ENCODE measurements at places on chromosomes 13 and 19.

- peak; percentile 97 for DNase-seq
These were observed at the start of gene ZNF418 for GRCh38 chr19:57934820-57935665. ZNF418 (minus strand) TSS chr19:57935402; CDS start chr19:57933822, 1,580 bp downstream.

GRCh38 chr19:47427241-47428176, 8.2 kb upstream of the MEIS3 start:
- peak; percentile 94 for DNase-seq

- peak; percentile 19 for DNase-seq
These were observed 218.7 kb downstream of the KCTD12 start for GRCh38 chr13:76667551-76667950.

DNA sequence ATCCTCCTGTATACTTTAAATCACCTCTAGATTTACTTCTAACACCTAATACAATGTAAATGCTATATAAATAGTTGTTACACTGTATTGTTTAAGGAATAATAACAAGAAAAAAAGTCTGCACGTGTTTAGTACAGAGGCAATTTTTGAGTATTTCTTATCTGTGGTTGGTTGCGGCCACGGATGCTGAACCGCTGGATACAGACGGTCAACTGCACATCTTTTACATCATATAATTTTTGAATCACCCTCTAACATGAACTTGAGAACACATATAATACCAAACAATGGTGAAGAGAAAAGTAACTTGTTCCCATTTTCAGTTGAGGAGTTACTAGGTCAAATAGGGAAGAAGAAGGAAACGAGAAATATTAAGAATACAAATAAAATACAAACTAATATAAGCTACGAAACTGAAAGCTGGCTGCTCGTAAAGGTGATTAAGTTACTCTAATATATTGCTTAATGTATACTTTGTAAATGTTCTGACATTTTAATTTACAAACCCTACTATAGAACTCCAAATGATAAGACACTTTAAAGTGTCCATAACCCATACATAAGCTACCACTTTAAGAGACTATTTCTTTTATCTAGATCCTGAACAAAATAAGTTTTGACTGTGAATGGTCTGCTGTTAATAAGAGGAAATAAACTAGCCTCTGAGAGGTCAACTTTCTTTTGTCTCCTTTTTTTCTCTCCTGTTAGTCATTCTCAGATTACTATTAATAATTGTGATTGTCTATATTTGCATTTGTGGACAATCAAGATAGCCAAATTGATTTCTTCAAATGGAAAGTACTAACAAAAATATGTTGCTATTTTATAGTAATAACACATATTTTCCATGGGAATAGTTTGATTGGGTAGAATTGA, 457.4 kb downstream of the DIAPH3 start:
- DNase-seq, result no peak

- peak; percentile 16 for DNase-seq
These were observed 349.0 kb downstream of the TBC1D4 start for GRCh38 chr13:75132701-75133695.

- DNase-seq, result no peak
These were observed 14.9 kb downstream of the MAP2K2 start for GRCh38 chr19:4108767-4109625.

DNA sequence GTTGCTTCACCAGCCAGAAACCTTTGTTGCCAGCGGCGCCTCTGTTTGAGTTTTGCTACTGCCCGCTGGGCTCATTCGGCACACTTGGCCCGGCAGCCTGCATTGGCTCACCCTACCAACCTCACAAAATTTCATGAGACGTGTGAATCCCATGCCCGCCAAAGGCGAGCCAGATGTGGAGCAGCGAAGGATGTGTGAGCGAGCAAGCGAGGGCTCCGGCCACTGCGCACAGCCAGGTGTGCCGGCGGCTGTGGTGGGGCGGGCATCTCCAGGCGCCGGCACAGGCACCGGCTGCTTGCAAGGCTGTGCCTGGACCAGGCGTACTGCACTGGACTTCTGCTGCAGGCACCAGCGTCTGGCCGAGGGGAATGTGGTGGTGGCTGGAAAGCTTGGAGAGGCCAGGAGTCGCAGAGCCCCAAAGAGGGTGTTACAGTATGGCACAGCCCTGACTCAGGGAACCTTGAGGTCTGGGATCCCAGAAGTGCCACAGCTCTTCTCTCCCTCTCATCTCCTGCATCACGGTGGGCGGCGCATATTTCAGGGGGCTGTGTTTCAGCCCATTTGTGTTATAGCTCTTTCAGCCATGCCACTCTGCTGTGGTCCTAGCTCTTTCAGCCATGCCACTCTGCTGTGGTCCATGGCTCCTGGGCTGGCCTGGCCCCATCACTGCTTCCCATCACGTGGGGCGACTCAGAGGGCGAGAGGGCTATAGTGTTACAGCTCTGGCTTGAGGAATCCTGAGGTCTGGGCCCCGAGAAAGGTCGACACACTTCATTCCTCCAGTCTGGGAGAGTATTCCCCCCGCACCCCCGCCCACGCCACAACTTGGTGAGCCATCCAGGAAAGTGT, 592.0 kb upstream of the SLITRK5 start:
- DNase-seq, result no peak

- DNase-seq, result no peak
These were observed 434.5 kb downstream of the PCDH9 start for GRCh38 chr13:66795636-66796035.

GRCh38 chr13:90184355-90184754, 1163.1 kb upstream of the MIR17HG start:
- DNase-seq, result no peak

DNA sequence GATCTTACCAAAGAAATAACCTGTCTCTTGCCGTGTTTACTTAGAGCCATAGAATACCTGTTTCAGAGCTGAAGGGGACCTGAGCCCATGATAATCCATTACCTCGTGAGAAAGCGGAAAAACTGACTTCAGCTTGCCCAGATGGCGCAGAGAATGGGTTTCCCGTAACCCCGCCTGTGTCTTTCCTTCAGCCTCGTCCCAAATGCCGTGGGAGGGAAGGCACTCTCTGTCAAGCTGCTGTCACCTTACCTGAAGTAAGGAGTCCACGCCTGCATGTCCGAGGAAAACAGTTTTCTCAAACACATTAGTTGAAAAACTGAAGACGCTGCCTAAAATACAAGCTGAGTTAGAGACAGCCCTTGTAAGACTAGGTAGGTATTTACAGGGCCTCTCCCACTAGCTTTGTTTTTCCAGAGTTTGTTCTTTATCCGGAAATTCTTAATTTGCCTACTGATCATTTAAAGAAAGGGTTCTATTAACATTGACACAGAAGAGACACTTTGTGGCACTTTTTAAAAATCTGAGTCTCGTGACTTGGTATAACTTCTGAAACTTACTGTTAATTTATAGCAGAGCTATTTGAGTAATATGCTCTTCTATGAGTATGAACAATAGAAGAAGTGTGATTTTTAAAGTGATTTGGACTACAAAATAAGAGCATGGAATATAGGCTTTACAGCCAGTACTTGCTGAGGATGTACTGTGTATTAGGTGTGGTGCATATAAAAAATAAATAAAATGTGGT, 1.3 kb upstream of the INTS6 start:
- DNase-seq, result peak; percentile 61

DNA sequence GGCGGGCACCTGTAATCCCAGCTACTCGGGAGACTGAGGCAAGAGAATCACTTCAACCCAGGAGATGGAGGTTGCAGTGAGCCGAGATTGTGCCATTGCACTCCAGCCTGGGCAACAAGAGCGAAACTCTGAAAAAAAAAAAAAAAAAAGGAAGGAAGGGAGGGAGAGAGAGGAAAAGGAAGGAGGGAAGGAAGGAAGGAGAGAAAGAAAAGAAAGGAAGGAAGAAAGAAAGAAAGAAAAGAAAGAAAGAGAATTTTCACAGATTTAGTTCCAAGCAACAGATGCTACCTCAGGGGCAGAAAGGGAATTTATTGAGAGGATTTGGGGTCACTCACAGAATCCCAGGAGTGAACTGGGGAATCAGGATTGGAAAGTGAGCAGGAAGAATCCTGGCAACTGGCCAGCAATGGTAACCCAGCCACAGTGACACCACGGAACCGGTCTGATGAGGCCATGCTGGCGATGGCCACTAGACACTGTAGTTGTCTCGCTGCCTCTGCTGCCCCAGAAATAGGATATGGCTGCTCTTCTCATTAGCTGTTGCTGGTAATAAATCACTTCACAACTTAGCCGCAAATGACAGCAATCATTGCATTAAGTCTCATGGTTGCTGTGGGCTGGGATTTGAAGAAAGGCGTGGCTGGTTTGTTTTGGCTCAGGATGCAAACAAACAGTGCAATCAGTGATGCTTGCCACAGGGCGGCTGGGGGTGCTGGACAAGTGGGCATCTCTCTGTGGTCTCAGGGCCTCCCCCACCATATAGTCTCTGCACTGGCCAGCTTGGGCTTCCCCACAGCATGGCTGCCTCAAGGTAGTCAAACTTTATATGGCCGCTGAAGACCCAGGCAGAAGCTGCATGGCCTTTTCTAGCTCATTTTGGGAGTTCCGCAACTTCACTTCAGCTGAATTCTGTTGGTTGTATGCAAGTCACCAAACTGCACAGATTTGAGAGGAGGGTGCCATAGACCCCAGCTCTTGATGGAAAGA, 5.2 kb upstream of the BCAM start:
- DNase-seq, result no peak

DNA sequence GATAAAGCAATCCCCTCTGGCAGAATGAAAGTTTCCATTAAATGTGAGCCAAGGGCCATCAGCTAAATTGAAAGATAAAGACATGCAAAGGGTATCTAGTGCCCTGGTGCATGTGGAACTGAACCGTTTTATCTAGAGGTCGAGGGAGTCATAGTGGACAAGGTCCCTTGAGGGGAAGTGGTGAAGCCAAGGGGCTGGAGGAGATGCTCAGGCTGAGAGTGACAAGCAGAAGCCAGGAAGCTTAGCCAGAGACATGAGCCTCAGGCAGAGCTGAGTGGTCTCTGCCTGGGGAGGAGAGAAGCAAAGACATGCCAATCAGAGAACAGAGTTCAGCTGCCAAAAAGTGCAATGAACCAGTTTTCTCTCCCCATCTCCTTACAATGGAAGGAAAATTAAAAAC, 68.1 kb upstream of the SLC10A2 start:
- DNase-seq, result no peak

DNA sequence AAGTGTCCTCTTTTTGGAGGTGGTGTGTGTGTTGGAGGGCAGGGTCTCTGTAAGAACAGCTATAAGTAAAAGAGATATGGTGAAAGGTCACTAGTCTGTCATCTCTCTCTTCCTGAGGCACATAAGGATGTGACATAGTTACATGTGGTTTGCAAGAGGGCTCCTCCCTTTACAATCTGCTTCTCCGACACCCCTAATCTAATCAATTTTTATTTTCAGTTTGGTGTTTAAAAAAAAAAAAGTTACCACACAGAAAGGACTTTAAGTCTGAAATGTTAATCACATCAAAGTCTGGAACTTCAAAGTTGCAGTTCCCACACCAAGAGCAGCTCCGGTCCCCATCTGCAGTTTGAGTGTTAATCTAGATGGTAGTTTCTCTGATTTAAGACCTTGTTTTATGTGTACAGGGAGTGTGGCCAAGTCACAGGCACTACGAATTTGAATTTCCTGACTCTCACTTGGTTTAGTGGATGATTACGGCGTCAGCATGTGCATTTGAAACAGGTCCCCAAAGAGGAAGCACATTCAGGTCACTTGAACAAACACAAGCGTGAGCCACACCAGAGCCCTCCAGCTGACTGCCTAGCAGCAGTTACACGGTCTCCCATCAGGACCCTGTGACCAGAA, 53.1 kb downstream of the FOXO1 start:
- no peak for DNase-seq

DNA sequence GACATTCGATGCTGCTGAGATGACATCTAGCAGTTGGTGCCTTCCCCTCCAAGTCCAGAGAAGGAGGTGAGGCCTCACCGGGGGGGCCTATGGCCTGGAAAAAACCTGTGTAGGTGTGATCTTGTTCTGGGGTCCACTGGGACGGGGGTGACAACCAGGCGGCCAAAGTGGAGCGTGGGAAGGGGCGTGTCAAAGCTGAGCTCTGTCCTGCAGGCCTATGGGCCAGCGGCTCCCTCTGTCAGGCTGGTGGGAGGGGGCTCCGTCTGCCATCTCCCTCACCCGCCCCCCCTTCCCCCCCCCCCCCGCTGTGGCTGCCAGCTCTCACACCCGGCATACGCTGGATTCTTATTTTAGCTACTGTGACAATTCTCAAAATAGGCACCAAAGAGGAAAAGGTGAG, 56.7 kb upstream of the UQCRFS1 start:
- no peak for DNase-seq

GRCh38 chr13:28429685-28430290, 65.1 kb downstream of the FLT1 start:
- DNase-seq, result peak; percentile 92

GRCh38 chr19:54189145-54189734, at the start of gene MBOAT7:
MBOAT7 (minus strand) TSS chr19:54189580; CDS start chr19:54188508, 1,072 bp downstream.
- no peak for DNase-seq

DNA sequence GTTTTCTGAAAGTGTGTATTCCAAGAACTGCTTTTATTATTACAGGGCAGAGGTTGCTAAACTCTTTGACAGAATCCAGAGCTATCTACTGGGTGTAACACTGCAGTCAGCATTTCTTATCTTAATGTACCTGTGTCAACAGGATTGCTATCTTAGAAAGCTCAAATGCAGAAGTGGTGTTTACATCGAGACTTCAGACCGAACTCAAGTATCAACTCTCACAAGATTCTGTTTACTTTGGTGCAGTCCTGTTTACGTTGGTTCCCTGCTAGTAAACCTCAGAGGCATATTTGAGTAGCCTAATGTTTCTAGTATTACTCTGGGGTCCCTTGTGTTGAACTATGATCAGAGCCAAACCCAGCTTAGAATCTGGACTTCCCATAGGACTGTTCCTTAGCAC, 20.5 kb downstream of the SLC15A1 start:
- DNase-seq, result no peak

GRCh38 chr13:73300718-73301425, 242.1 kb downstream of the KLF5 start:
- no peak for DNase-seq

DNA sequence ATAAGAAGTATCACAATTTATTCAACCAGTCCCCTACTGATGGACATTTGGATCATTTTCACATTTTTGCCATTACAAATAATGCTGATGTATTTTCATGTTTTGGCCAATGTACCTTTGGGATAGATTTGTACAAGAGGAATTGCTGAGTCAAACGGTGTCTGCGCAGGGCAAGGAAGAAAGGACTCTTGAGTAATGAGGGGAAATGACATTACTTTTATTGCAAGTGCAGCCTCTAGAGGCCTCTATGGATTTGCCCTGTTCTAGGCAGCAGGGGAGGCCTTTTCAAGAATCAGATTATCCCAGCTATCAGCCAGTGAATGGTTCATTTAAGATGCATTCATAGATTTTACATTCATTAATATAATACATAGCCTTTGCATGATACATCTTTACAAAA, 32.9 kb upstream of the GTF3A start:
- no peak for DNase-seq

DNA sequence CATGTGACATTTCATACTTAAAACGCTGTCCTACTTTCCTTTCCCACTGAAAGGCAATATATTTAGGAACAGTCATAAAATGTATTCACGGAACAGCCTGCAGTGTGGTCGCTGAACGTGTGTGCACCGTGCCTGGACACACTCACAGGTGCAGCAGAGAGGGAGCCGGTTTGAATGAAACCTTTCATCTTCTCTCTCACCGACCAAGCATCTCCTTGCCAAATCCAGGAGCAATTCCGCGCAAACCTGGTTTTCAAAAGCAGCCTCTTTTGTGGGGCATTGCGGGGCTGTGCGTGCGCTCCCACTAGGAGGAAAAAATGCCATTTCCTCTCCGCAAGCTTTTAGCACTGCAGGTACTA, 1.0 kb downstream of the DCLK1 start:
- DNase-seq, result no peak

Measured in mesendoderm (in vitro differentiated cells).